ENCODE measurements at places on chromosomes 3 and 15.

DNA sequence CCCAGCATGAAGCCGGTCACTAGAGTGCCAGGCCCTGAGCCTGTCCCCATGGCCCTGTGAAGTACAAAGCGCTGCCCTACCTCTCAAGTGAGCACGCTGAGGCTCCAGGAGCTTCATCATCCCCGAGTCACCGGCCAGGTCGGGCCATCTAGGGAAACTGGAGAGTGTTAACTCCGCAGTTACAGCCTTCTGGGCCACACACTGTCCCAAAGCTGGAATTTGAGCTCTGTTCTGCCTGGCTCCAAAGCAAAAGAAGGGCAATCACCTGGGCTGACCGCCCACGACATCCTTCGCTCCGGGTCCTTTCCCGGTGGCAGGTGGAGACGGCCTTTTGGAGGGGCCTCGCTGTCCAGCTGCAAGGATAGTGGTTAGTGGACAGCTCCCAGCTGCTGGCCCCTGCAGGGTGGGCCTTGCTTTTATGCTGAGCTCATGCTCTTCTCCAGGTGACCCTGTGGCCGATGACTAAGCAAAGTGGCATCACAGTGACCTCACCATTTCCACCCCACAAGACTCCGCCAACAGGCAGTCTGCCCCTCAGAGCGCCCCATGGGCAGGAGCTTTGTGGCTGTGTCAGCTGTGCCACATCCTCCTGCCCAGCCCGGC lies 3.5 kb upstream of the MUC4 start:
- peak; percentile 14 for DNase-seq

DNA sequence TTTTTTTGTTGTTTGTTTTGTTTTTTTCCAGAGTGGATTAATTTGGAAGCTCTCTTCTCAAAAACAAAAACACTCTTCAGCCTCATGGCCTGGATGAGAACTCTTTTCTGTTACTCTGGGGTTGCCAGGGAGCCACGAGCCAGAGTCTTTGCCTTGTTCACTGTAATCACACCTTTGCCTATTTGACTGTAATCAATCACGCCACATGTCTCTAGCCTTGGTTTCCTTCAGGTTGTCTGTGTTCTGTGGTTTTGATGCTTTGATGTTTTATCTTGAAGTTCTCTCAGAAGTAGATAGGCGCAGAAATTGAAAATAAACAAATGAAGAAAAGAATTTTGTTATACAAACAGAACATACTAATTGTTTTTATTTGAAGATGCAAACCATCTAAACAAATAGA lies 62.3 kb upstream of the IGF1R start:
- no peak for DNase-seq

DNA sequence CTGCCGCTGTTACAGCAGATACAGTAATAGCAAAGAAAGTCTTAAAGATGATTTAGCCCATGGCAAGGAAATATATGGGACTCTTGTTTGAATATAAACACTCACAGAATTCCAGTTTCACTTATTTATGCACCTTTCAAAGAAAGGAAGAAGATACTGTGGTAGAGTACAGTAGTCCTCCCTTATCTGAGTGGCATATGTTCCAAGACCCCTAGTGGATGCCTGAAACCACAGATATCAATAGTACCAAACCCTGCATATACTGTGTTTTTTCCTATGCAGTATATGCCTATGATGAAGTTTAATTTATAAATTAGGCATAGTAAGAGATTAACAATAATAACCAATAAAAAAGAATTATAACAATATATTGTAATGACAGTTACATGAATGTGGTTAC lies 8.2 kb downstream of the MAP2K1 start:
- no peak for DNase-seq

DNA sequence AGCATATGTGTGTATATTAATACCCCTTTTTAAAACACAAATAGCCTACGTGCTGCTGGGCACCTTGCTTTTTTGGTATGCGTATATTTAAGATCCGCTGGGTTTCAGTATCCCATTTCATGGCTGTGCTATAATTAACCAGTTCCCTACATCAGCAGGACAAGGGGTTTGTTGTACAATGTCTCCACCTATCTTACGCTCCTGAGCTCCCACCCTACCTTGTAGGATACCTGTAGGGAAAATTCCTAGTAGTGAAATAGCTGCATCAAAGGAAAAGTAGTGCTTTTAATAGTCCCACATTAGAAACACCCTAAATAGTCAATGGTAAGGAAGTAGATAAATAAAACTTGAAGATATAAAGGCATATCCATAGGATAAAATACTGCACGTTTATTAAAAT lies 1.4 kb downstream of the MAP6D1 start:
- DNase-seq = no peak

DNA sequence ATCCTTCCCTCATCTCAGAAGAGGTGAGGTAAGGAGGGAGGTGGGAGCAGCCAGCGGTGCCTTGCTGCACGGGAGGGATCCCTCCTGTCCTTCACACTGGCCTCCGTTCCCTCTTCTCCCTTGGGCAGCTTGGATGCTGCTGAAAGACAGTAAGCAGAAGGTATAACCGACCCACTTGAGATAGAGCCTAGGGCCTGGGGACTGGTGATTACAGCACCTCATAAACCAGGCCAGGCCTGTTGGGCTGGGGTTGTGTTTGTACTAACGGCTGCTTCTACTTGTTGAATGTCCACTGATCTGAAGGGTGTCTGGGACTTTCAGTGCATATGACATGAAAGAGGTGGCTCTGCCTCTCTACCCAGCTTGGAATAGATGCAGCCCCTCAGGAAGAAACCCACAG lies 25.0 kb downstream of the SEMA6D start:
- DNase-seq = no peak

GRCh38 chr3:31747785-31748184 lies 215.1 kb downstream of the STT3B start:
- no peak for DNase-seq

DNA sequence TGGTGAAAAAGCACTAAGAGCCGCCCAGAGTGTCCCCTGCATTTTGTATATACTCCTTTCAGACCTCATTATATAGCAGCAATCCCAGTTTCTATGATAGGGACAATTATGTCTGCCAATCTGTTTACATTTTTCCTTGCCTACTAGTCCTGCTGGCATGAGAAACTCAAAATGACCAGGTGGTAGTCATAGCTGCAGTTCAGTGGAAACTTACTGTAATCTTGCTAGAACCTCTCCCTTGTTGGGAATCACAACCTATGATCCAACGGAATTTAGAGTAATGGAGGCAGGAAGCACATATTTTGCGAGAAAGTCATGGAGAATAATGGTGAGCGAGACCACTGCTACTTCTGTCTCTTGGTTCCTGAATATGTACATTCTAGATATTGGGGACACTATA lies 28.6 kb upstream of the MINAR1 start:
- DNase-seq = no peak

DNA sequence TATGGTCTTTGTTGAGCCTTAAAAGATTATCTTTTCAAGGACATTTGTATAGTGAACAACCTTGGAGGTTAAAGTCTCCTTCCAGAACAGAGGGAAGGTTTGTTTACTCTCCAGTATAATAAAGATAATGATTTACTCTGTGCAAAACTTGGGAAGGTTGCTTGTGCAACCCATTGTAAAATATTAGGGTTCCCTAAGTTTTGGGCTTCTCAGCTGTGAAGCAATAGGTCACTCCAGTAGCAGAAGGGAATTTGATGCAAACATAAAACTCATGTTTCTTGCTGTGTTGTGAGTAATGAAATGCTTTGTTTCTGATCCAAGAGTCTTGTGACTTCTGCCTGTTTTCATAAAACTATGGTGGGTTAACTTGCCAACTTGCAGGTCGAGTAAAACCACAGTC lies 177.5 kb downstream of the SUCNR1 start:
- DNase-seq = no peak

DNA sequence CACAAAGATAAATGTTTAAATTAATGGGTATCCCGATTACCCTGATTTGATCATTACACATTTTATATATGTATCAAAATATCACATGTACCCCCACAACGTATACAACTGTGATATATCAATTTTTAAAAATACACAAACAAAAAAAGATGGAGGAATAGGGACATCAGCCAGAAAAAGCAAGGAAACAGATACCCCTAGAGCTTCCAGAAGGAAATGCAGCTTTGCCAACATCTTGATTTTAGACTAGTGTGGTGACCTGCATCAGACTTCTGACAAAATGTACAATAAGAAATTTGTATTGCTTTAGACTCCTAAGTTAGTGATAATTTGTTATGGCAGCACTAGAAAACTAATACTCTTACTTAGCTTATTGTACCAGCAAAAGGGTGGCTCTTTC lies 483.8 kb downstream of the TUSC7 start:
- no peak for DNase-seq

- DNase-seq = peak; percentile 66
Measured at GRCh38 chr3:113051302-113051711, 60.5 kb downstream of the GTPBP8 start.

DNA sequence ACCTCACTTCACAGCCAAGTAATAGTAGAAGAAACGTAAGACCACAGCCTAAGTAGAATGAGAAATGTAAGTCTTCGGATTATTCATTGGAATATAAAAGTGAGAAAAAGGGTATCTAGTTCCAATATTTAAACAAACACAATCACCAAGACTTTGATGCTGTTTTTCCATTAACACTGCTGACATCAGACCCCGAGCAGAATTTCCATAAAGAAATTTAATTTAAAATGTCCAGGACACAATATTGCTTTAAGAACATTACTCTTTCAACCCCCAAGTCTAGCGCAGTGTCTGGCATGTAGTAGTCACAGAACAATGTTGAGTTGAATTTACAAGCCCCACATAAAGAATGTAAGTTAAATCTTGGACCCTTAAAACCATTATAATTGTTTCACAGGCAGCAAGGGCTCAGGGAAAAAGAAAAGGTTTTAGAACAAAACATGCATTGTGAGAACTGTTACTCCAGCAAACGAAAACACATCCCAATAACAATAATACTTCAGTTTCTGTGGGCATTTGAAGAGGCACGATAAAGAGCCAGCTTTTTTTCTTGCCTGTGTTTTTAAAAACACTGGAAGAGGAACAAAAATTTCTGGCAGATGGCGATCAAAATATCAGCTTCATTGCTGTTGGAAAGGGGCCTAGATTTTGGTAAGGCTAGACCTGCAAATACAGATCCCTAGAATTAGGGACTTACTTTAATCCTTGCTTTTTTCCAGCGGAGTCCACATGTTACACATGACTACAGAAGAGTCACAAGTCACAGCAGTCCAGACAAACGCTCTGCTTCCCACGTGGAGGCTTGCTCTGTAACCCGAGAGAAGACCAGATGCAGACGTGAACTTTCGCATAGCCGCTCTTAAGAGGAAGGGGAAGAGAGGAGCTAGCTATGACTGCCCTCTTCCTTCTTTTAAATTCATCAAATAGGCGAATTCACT lies 77.9 kb upstream of the IGSF10 start:
- DNase-seq = no peak

DNA sequence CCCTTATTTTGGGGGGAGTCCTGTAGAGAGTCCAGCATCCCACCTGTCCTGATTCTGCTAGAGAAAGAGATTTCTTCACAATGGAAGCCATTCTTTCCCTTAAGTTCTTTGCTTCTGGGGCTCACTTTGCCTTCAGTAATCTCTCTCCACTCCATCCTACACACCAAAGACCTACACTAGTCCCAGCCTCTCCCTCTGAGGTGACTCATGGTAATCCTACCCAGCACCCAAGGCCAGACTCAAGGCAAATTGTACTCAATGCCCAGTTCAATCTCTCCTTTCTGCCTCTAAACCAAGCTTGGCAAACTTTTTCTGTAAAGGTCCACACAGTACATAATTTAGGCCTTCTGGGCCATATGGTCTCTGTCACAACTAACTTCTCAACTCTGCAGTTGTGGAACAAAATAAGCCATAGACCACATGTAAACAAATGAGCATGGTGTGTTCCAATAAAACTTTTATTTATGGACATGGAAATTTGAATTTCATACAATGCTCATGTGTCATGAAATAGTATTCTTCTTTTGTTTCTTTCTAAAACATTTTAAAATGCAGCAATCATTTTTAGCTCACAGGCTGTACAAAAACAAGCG lies 72.5 kb downstream of the MRPL46 start:
- no peak for DNase-seq

- DNase-seq = no peak
Measured at GRCh38 chr15:61935493-61935892, 124.8 kb downstream of the VPS13C start.

GRCh38 chr3:14410503-14411165 lies 8.2 kb downstream of the SLC6A6 start:
- DNase-seq = no peak

GRCh38 chr15:49215768-49216739 lies 46.0 kb downstream of the GALK2 start:
- DNase-seq = no peak

GRCh38 chr3:194476784-194477183 lies 10.0 kb downstream of the ATP13A3 start:
- DNase-seq = no peak

- DNase-seq = no peak
Measured at GRCh38 chr3:13081603-13082360, 8.6 kb upstream of the IQSEC1 start.

DNA sequence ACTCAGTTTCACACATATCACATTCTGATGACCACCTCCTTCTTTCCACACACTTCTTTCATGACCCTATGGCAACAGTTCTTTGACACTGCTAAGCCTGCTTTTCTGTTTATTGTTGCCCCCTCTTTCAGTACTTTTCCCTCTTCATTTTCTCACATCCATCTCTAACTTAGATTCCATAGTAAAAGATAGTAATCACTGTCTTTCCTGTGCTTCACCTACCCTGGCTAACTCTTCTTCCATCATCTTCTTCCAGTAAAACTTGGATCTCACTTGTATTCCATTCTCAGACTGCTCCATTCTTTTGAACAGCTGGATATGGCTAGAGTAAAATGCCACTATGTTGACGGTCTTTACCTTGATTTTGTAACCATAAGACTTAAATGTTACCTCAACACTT lies 632.6 kb upstream of the TGFBR2 start:
- no peak for DNase-seq

DNA sequence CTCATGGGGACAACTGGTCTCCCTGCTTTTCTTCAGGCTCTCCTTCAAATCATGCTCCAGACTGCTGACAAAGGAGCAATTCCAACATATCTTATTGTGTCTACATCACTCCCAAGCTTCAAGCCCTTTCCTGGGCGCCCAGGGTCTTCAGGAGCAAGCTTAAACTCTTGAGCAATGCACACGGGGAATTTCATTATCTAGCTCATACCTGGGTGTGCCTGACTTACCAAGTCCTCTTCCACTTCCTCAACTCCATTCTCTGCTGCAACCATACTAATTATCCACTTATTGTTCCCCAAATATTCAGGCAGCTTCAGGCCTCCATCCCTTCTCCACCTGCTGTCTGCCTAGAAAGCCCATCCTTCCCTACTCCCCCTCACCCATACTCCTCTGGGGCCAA lies 50.6 kb downstream of the B3GNT5 start:
- DNase-seq = no peak

DNA sequence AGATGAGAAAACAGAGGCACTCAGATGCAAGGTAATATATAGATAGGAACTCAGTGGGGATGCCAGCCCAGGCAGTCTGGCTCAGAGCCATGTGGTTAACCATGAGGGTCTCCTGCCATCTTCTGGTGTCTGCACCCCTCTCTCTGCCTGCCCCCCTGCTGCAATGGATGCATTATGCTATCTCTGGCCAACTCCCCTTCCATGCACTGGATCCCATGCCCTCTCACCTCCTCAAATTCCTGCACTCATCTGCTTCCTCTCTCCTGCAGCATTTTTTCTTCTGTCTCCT lies 163.2 kb downstream of the STT3B start:
- no peak for DNase-seq

- DNase-seq = no peak
Measured at GRCh38 chr3:11591002-11591355, 52.7 kb downstream of the VGLL4 start.
